ENCODE measurements at places on chromosomes 2 and 18.

- no peak for DNase-seq
Observed at GRCh38 chr2:36360063-36360462, 4.5 kb downstream of the CRIM1 start.

- DNase-seq, result no peak
Observed at GRCh38 chr2:234580686-234581085, 83.8 kb upstream of the ARL4C start.

DNA sequence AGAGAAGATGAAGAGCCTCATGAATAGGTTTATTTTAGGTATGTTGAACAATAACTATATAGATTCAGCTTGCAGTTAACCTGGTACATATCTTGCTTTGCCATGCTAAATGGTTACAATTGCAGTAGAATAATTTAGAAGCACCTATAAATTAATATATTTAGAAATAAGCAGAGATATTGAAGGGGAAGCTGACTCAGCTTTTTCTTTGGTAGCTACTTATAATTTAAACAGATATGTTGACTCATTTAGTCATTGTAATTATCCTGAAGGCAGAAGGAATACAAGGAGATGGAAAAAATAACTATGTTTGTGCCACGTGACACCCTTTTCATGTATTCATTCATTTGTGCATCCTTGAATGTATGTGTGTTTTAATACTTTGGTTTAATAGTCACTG lies 755.5 kb downstream of the SUCLG1 start:
- no peak for DNase-seq

DNA sequence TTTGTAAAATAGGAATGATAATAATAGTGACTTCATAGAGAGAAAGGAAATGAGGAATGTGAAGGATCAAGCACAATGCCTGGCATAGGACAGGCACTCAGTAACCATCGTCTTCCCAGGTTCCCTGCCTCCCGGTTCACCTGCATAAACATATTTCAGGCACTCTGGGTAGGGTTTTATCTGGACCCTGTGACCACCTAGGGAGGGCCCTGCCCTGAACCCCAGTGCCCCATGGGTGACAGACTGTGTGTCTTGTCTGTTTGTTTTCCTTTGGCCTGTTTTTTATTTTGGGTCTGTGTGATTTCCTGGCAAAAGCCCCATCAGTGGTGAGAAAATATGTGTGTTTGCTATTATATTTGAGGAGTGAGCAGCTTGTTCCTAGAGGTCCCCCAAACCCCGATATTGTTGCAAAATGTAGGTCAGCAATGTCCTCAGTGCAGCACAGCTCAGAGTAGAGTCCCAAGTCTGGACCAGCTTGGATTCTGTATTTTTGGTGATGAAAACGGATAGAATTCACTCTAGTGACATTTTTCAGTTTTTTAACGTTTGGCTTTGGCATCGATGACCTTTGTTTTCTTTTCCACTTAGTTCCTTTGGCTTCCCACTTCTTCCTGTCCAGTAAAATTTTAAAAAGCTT lies 9.6 kb upstream of the NT5C1B start:
- no peak for DNase-seq

- DNase-seq, result no peak
Observed at GRCh38 chr2:84878896-84879583, 1.8 kb downstream of the TRABD2A start.

DNA sequence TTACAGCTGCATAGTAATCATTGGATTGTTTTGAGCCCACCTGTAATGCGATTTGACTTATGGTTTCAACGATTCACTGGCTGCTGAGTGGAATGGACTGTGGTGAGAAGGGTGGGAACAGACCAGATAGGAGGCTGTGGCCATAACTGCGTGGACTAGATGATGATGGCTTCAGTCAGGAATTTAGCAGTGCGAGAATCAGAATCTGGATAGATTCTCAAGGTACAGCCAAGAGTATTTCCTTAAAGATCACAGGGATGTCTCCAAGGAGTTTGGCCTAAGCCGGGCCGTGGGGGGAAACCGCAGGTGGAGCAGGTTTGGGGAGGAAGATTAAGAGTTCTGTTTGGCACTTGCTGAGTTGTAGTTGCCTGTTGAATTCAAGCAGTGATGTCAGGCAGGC lies 44.0 kb upstream of the CHMP1B start:
- no peak for DNase-seq

DNA sequence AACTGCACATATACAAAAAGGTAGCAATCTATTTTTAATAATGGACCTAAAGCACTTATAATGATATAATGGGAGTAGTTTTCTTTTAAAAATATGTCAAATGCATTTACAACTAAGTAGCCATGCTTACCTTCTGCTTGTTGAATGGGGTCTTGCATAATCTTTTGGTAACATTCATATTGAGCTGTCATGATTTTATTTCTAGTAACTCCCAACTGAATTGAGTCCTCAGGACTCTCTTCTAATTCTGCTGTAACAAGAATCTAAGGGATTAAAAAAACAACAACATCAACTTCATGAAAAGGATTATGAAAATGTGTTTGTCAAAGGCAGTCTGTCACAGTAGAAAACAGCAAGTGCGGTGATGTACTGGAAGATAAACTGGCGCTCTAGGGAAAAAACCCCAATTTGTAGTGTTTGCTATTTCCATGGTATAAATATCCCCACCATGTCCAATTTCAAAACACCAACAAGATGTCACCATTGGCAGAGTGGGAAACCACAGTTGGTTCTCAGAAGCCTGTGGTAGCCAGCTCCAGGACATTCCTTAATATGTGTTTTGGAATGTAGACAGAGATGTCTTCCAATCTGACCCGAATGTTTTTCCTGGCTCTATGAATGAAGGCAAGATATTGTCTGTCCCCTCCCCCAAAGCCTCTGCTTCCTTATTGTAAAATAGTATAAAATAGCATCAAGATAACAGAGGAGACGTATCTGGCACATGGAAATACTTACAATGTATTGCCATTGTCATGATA lies 64.8 kb downstream of the CALCRL start:
- no peak for DNase-seq

- no peak for DNase-seq
Observed at GRCh38 chr2:132560562-132560961, 109.4 kb downstream of the LYPD1 start.

- no peak for DNase-seq
Observed at GRCh38 chr2:605674-606608, 71.3 kb downstream of the TMEM18 start.

DNA sequence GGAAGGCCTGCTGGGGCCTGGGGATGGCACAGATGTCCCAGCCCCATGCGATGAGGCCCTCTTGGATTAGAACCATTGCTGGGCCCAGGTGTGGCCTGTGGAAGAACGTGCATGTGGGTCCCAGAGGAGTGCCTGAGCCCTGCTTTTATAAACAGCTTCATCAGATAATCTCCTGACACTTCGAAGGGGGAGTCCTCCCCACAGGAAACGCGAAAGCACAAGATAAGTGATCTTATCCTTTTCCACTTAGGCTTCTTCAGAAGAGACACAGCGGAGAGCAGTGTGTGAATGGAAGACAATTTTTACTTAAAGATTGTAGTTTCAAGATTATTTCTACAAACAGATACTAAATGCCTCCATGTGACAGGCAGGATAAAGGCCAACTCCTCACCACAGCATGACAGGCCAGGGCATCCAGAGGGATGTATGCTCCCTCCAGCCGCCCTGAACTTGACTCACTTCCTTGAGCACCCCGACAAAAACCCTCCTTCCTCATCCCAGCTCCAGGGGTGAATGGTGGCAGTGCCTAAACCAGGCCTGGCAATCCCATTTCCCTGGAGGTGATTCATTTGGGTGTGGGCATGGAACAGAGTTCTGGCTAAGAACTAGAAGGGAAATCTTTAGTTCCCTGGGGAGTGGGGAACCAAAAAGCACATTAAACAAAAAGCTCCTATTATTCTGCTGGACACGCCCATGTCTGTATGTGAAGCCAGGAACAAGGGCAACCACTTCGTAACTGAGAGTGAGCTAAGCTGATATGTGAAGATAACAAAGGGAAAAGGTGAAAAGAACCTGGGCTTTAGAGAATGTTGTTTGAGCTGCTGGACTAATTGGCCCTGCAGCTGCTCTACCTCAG lies 56.2 kb upstream of the TMEM163 start:
- no peak for DNase-seq

GRCh38 chr2:69345434-69345833 lies 41.6 kb downstream of the GFPT1 start:
- DNase-seq, result no peak

- DNase-seq, result no peak
Observed at GRCh38 chr2:120577721-120578295, 157.9 kb upstream of the GLI2 start.

- no peak for DNase-seq
Observed at GRCh38 chr2:86319700-86320580, 17.5 kb downstream of the REEP1 start.

- DNase-seq, result no peak
Observed at GRCh38 chr2:239358062-239358754, 42.6 kb downstream of the HDAC4 start.

GRCh38 chr18:59725142-59725541 lies 27.9 kb upstream of the CCBE1 start:
- DNase-seq, result no peak

GRCh38 chr2:19764998-19765397 lies 136.8 kb downstream of the TTC32 start:
- no peak for DNase-seq

DNA sequence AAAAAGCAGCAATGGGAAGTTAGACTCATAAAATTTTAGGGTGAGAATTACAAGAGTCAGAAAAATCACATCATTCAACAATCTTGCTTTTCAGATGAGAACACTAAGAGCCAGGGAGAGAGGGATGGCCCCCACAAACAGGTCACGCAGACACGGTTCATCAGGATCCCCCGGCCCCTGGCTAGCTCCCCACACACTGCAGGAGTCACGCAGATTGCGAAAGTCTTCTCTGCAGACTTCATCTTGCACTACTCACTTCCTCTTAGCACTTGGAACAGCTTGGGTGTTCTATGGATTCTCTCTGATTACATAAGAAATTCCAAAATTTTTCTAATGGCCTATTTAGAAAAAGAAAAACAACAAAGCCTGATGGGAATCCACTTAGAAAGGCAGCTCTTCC lies 21.6 kb upstream of the SULT1C2 start:
- no peak for DNase-seq

DNA sequence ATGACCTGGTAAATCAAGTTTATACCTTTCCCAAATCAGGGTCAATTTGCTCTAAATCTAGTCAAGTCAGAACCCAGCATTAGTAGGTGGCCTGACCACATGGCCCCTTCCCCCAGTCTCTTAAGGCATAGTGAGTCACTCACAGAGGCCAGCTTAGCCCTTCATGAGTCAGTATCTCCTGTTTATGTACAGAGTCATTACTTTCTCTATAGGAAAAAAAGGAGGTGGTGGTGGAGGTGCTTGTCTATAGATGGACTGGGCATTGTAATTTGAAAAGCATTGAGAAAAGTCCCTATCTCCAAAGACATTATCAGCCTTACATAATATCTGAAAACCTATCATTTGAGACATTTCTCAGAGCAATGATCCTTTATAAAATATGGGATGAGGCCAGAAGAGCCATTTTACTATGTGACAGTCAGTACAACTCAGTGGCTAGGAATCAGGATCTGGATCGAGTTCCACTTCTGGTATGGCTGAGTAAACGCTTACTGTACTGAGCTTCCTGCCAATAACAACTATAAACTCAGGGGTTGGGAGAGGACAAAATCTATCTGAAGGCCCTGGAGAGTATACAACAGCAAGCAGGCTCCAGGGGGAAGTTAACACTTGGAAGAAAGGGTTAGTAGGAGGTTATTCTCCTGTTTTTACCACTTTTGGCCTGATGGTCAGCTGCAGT lies 22.5 kb upstream of the SIGLEC15 start:
- DNase-seq, result no peak

GRCh38 chr2:121897335-121897970 lies 142.0 kb downstream of the TSN start:
- no peak for DNase-seq

GRCh38 chr2:121148481-121148880 lies 136.5 kb downstream of the TFCP2L1 start:
- no peak for DNase-seq

DNA sequence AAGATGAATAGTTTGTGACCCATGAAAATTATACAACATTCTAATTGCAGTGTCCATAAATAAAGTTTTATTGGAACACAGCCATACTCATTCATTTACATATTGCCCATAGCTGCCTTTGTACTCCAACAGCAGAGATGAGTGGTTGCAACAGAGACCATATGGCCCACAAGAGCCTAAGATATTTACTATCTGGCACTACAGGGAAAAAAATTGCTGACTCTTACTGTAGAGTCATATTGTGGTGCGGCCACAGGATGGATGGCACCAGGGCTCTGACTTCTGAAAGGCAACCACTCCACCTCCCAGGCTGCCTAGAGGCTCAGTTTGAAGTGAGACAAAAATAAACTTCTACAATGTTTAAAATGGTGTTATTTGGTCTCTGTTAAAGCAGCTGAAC lies 404.0 kb upstream of the ATP5MC3 start:
- DNase-seq, result no peak

- DNase-seq, result no peak
Observed at GRCh38 chr2:3532941-3533340, 13.6 kb upstream of the ADI1 start.

DNA sequence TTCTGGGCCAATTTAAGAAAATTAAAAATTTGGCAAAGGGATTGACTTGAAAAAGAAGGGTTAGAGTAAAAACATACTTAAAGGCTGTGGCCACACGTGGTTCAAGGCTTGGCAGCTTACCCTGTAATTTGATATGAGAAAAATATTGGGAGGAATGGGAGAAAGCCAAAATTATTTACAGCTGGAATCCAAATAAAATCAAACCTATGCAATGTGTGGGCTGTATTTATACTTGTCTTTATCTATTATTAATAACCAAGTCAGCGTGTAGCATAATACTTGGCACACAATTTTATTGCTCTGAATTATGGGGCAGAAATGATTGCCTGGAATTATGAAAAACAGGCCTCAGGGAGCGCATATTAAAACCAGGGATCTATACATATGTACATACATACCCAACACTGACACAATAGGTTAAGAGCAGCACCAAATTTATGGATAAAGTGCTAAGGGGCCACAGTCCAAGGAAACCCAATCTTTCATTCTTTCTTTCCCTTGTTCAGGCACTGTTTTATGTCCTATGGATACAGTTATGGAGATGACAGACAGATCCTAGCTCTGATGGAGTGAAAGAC lies 35.6 kb downstream of the FAM124B start:
- DNase-seq, result no peak

- DNase-seq, result no peak
Observed at GRCh38 chr2:70767699-70768589, at the start of gene ADD2. Gene ADD2 (minus strand): TSS chr2:70768200. CDS start chr2:70706408, 61,792 bp downstream.
